ENCODE measurements at places on chromosomes 7 and 10. TPM values are rescaled to one million over a fixed set of nuclear protein-coding genes. Genes with fewer than 3 reads are reported as not detected.

ARHGAP22 gene
- polyA plus RNA-seq = 1.2 TPM

CEP41 gene
- 7.7 TPM for polyA plus RNA-seq

ZKSCAN1 gene
- 8.4 TPM for polyA plus RNA-seq

SLC13A1 gene
- 0.06 TPM for polyA plus RNA-seq

JAKMIP3 gene
- polyA plus RNA-seq = not detected

GPR141 gene
- polyA plus RNA-seq = 1.2 TPM

SGCE gene
- polyA plus RNA-seq = 2.8 TPM

PLEKHS1 gene
- polyA plus RNA-seq = 1.4 TPM

GTF2IRD1 gene
- polyA plus RNA-seq = 1.8 TPM

GNG11 gene
- polyA plus RNA-seq = 8.1 TPM

Data from sigmoid colon (tissue), 7 donors.